ENCODE measurements at places on chromosomes 1 and 21. TPM values are rescaled to one million over a fixed set of nuclear protein-coding genes. Genes with fewer than 3 reads are reported as not detected.

HAO2 gene
- total RNA-seq: not detected

AMY1B gene
- not detected for total RNA-seq

BACE2 gene
- 43.7 TPM for total RNA-seq

DNA sequence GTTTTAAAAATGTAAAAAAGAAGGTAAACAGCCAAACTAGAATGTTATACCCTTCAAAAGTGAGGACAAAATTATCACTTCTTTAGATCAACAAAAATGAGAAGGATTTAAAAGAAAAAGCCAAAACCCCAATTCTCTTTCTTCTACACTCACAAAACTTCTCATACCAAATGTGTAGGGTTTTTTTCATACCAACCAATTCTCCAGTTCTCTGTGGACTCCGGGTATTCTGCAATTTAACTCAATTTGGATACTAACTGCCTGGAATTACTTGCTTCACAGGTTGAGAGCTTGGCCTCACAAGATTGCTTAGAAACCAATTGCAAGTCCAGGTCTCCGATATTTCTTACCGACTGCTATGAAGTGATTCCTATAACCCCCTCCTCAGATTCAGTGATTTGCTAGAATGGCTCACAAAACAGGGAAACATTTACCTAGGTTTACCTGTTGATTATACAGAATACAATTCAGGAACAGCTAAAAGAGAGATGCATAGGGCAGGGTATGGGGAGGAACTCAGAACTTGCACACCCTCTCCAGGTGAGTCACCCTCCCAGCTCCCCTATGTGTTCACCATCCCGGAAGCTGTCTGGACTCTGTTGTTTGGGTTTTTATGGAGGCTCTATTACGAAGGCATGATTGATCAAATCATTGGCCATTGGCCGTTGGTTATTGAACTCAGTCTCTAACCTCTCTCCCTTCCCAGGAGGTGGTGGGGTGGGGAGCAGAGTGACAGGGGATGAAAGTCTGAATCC is 67.1 kb downstream of the CAMTA1 start:
- H3K27ac ChIP-seq: no peak overlapping the region
- DNase-seq: no peak
- H3K4me3 ChIP-seq: no peak overlapping the region
- H3K27me3 ChIP-seq: no peaks in the 10 kb centered on the region

Measured in vagina (tissue), 2 donors.